NAMALWA (cell line): ENCODE measurements at places on chromosomes 5 and 9.

- no peak for DNase-seq
Observed at GRCh38 chr9:98385751-98386150, 130.3 kb upstream of the TBC1D2 start.

GRCh38 chr9:25396828-25397227 is 281.4 kb downstream of the TUSC1 start:
- no peak for DNase-seq

GRCh38 chr5:42799241-42799608 is 12.5 kb downstream of the SELENOP start:
- DNase-seq = no peak

GRCh38 chr5:34976347-34976746 is 47.0 kb downstream of the DNAJC21 start:
- no peak for DNase-seq
